ENCODE measurements at places on chromosomes 2 and 18. TPM values are rescaled to one million over a fixed set of nuclear protein-coding genes. Genes with fewer than 3 reads are reported as not detected.

RHBDD1 gene
- 28.4 TPM for polyA plus RNA-seq

GCC2 gene
- 16.3 TPM for polyA plus RNA-seq

DNAJC5G gene
- not detected for polyA plus RNA-seq

KCNIP3 gene
- 0.32 TPM for polyA plus RNA-seq

AGXT gene
- not detected for polyA plus RNA-seq

LAMA3 gene
- polyA plus RNA-seq: 0.75 TPM

RFTN2 gene
- 0.73 TPM for polyA plus RNA-seq

GPR45 gene
- not detected for polyA plus RNA-seq

DYNAP gene
- not detected for polyA plus RNA-seq

CCDC150 gene
- 1.5 TPM for polyA plus RNA-seq

SERPINB10 gene
- 0.08 TPM for polyA plus RNA-seq

CCDC178 gene
- not detected for polyA plus RNA-seq

FABP1 gene
- not detected for polyA plus RNA-seq

ZBTB7C gene
- polyA plus RNA-seq: 0.19 TPM

CD8A gene
- not detected for polyA plus RNA-seq

CRYGC gene
- not detected for polyA plus RNA-seq

RBBP8 gene
- polyA plus RNA-seq: 32.0 TPM

BOLL gene
- polyA plus RNA-seq: not detected

MYO7B gene
- not detected for polyA plus RNA-seq

PTPN2 gene
- polyA plus RNA-seq: 18.7 TPM

TM4SF20 gene
- 1.3 TPM for polyA plus RNA-seq

C2orf92 gene
- 0.41 TPM for polyA plus RNA-seq

ANO7 gene
- 0.70 TPM for polyA plus RNA-seq

MAPK4 gene
- polyA plus RNA-seq: not detected

RNASEH1 gene
- polyA plus RNA-seq: 23.8 TPM

DAPL1 gene
- polyA plus RNA-seq: not detected

TOGARAM2 gene
- 0.15 TPM for polyA plus RNA-seq

UGT1A10 gene
- not detected for polyA plus RNA-seq

ADD2 gene
- polyA plus RNA-seq: 2.5 TPM

ALPP gene
- polyA plus RNA-seq: not detected

CRYGA gene
- not detected for polyA plus RNA-seq

FEV gene
- not detected for polyA plus RNA-seq

TXNDC2 gene
- polyA plus RNA-seq: 0.11 TPM

RAD51AP2 gene
- polyA plus RNA-seq: 0.02 TPM

IL37 gene
- not detected for polyA plus RNA-seq

RAX gene
- polyA plus RNA-seq: not detected

RAB17 gene
- 0.09 TPM for polyA plus RNA-seq

TRIM43 gene
- not detected for polyA plus RNA-seq

CNRIP1 gene
- 58.7 TPM for polyA plus RNA-seq

Measured in fibroblast of lung (primary cell).